ENCODE measurements at places on chromosomes 16 and 17. TPM values are rescaled to one million over a fixed set of nuclear protein-coding genes. Genes with fewer than 3 reads are reported as not detected.

GRCh38 chr17:826778-827177 is 44.6 kb downstream of the MRM3 start:
- no peak for DNase-seq

- DNase-seq = peak; percentile 71
These were observed 12.4 kb downstream of the ZSCAN10 start for GRCh38 chr16:3086596-3087242.

MC1R gene
- total RNA-seq = 2.6 TPM

GRCh38 chr17:27630607-27631410 is at the start of gene LGALS9:
Gene LGALS9 (plus strand): TSS chr17:27631188. CDS start chr17:27631266, 78 bp downstream.
- peak; percentile 37 for DNase-seq

- no peak for DNase-seq
These were observed 9.9 kb downstream of the PLD2 start for GRCh38 chr17:4816826-4817225.

GNAO1 gene
- under 0.01 TPM for total RNA-seq

NAGS gene
- 6.8 TPM for total RNA-seq

KCNJ12 gene
- 0.14 TPM for total RNA-seq

DNA sequence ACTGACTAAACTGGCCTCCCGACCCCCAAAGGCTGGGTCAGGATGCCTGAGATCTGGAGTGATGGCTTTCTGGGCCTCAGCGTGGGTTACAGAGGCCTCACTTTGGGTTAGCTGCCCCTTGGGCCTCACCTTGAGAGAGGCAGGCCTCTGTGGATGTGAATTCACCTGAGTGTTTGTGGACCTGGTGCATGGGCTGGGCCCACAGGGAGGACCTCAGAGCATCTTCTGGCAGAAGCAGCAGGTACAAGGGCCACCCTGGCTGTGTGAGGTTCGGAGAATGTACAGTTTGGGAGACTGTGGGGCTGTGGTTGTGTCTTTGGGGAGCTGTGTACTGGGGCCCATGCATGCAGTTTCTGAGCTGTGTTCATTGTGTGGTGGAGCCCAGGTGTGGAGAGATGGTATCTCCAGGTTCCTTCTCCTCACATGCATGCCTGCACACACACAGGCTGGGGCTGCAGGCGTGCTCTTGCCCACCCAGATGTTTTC is 18.3 kb downstream of the RARA start:
- DNase-seq = no peak

GRCh38 chr16:65376601-65377000 is 254.7 kb upstream of the CDH11 start:
- DNase-seq = no peak

- no peak for DNase-seq
These were observed at the start of gene EVPL for GRCh38 chr17:76027159-76027839. Gene EVPL (minus strand): TSS chr17:76027306. CDS start chr17:76027198, 108 bp downstream.

DNA sequence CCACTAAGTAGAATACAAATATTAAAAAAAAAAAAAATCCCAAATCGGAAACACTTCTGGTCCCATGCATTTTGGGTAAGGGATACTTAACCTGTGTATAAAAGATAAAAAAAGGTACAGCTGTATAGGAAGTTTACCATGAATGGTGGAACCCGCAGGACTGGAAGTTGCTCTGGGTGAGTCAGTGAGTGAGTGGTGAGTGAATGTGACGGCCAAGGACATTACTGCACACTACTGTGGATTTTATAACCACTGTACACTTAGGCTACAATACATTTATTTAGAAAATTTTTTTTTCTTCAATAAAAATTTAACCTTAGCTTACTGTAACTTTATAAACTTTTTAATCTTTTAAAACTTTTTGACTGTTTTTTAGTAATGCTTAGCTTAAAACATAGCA is 71.3 kb upstream of the BCAR1 start:
- DNase-seq = peak; percentile 56

ARL2BP gene
- 106 TPM for total RNA-seq

DNA sequence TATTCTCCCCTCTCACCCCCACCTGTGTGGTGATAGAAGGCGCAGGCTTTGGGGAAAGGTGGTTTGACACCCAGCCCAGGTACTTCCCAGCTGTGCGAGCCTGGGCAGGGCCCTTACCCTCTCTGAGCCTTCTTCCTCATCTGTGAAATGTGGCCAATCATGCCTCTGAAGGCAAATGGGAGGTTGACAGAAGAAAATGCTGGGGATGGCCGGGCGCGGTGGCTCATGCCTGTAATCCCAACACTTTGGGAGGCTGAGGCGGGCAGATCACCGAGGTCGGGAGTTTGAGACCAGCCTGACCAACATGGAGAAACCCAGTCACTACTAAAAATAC is 43.7 kb downstream of the CRISPLD2 start:
- no peak for DNase-seq

- DNase-seq = peak; percentile 62
These were observed 9.2 kb downstream of the FSCN2 start for GRCh38 chr17:81537343-81537855.

- no peak for DNase-seq
These were observed 512 bp downstream of the PMM2 start for GRCh38 chr16:8798174-8798527.

DNA sequence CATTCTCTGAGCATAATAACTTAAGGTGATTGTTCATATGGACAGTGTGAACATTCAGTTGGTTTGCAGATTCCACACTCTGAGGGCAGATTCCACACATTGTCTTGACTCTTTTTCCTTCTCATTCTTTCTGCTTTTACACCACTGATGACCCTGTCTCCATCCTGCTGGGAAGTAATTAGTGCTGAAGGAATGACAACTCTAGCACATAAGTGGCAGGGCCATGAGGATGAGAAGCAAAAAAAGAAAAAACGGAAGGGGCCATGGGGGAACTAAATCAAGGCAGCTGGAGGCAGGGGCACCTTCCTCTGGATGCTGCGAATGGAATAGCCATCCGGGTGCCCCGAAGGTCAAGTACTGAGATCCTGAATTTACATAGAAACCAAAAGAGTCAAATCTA is 944.0 kb downstream of the KCNJ2 start:
- DNase-seq = no peak

- DNase-seq = no peak
These were observed 56.6 kb upstream of the RBBP6 start for GRCh38 chr16:24482681-24483202.

NDEL1 gene
- total RNA-seq = 47.6 TPM

KRTAP4-1 gene
- total RNA-seq = not detected

DNA sequence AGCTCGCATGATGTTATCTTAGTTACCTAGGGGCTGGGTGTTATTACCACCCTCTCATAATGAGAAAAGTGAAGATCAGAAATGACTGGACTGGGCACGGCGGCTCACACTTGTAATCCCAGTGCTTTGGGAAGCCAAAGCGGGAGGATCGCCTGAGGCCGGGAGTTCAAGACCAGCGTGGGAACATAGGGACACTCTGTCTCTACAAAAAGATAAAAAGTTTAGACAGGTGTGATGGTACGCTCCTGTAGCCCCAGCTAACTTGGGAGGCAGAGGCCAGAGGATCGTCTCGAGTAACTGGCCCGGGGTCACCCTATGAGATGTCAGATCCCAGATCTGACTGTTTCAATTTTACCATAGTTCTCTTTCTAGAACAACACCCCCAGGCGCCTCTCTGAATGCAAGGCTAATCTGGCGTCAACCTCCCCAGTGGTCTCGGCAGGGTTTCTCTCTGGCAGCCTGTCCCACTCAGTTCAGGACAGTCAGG is 1.9 kb upstream of the CCDC102A start:
- no peak for DNase-seq

PROCA1 gene
- total RNA-seq = 0.56 TPM

DNA sequence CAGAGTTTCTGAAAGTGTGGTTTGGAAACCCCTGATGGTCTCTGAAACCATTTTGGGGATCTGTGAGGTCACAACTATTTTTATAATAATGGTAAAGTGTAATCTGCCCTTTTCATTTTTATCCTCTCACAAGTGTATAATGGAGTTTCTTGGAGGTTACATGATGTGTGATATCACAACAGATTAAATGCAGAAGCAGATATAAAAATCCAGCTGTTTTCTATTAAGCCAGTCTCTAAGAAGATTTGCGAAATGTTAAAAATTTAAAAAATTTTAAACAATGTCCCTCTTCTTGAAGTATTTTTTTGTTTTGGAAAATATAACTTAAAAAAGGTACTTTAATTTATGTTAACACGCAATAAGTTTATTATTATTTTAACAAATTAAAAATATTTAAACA is 48.7 kb downstream of the RPGRIP1L start:
- DNase-seq = no peak

- DNase-seq = no peak
These were observed 293.2 kb upstream of the MON1B start for GRCh38 chr16:76897816-76898215.

DNA sequence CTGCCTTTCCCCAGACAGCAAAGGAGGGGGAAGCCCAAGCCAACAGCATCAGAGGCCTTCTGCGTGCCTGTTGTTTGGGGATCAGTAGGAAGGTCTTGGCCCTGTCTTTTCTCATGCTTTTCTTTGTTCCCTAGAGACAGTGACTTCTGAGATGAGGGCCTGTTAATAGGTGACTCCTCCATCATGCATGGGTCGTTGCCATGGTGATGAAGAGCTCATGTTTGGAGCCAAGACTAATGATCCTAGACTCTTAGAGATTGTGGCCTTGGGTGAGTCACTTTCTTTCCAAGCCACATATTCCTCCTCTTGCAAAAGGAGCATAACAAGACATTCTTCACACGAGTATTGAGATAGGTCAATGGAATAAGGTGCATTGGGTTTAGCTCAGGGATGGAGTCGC is 201.1 kb upstream of the ASIC2 start:
- DNase-seq = no peak

GRCh38 chr17:51668963-51669246 is 408.6 kb downstream of the UTP18 start:
- no peak for DNase-seq

GRCh38 chr17:10793816-10794215 is 10.1 kb downstream of the TMEM238L start:
- peak; percentile 1 for DNase-seq

PRSS33 gene
- not detected for total RNA-seq

DNA sequence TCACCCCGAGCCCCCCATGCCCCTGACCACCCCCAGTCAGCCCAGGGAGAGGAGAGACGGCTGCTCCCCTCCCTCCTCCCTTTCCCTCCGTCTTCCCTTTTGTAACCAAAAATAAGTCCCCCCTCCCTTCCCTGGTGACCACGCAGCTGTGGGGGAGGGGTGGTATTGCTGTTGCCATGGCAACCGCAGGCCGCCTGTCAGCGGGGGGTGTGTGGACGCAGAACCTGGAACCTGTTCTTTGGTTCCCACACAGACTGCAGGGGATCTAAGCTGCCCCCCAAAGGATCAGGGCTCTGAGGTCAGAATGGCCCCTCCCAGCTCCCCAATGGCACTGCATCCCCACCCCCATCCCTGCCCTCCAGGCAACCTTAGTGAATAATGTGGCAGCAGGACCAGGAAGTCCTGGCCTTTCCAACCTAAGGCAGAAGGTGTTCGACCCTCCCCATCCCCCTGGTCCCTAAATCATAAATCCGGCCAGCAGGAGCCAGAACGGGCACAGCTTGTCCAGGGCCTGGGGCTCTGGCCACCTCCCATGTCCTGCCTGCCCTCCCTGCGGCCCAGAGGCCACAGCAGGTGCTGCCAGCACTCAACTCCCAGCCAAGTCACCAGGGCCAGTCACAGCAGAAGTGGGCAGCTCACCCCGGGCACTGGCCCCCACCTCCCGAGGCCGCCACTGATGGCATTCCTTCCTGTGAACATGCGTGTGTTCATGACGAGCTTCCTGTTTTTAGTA is 12.0 kb downstream of the CA4 start:
- peak; percentile 76 for DNase-seq

- peak; percentile 15 for DNase-seq
These were observed 444 bp downstream of the HELZ start for GRCh38 chr17:67244431-67245072.

IRF8 gene
- total RNA-seq = 2.4 TPM

All from dermis blood vessel endothelial cell (primary cell).